A673 (cell line): ENCODE measurements at places on chromosomes 4 and X. TPM values are rescaled to one million over a fixed set of nuclear protein-coding genes. Genes with fewer than 3 reads are reported as not detected.

DCTD gene
- 65.9 and 72.7 TPM in 2 replicates for total RNA-seq

DNA sequence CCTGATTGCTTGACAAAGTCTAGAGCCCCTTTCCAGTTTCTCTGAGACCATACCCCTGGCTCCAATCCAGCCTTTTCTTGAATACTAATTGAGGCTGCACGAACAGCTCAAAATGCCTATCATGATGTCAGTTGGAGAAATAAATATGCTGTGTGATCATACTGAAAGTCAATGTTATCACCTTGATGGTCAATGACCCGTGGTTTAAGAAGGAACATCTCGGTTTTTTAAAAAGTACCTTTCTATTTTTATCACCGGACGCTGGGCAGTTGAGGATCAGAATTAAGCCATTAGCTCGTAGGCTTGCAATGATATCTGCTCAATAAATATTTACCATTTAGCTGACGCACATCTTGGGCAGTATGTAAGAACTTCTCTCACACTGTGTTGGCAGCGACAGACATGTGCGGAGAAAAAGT is 852 bp upstream of the WDR44 start:
- DNase-seq: no peak

MAGEA12 gene
- not detected in 2 replicates for total RNA-seq

- no peak for DNase-seq
These were observed 26.9 kb upstream of the TMPRSS11B start for GRCh38 chr4:68272380-68272779.

FRG1 gene
- total RNA-seq: 62.8 and 69.8 TPM in 2 replicates

GRCh38 chr4:147640331-147640730 is 23.1 kb downstream of the TMEM184C start:
- no peak for DNase-seq

DNA sequence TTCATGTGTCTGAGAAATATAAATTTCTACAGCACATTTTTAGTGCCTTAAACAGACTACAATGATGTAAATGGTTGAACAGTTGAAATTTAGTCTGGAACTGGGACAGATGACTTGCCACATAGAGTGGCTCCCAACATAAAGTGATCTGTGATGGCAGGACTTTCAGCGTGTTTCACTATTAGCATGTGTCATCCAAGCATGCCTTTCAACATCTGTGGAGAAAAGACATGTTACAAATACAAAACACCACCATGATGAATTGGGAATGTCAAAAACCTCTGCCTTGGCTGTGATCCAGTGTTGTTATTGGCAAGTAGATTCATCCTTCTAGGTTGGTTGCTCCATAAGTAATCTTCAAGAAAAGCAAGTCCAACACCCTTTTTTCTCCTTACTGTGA is 348.7 kb downstream of the MAPK10 start:
- peak; percentile 1 for DNase-seq

GRCh38 chr4:117515921-117516320 is 430.5 kb upstream of the TRAM1L1 start:
- no peak for DNase-seq

- no peak for DNase-seq
These were observed 1167.2 kb upstream of the PABPC4L start for GRCh38 chr4:135368831-135369230.

GRCh38 chr4:1992468-1993168 is 16.2 kb downstream of the NELFA start:
- no peak for DNase-seq

RHOXF2 gene
- total RNA-seq: not detected in 2 replicates

- peak; percentile 65 for DNase-seq
These were observed 72.4 kb downstream of the PALLD start for GRCh38 chr4:168569066-168569930.

DNA sequence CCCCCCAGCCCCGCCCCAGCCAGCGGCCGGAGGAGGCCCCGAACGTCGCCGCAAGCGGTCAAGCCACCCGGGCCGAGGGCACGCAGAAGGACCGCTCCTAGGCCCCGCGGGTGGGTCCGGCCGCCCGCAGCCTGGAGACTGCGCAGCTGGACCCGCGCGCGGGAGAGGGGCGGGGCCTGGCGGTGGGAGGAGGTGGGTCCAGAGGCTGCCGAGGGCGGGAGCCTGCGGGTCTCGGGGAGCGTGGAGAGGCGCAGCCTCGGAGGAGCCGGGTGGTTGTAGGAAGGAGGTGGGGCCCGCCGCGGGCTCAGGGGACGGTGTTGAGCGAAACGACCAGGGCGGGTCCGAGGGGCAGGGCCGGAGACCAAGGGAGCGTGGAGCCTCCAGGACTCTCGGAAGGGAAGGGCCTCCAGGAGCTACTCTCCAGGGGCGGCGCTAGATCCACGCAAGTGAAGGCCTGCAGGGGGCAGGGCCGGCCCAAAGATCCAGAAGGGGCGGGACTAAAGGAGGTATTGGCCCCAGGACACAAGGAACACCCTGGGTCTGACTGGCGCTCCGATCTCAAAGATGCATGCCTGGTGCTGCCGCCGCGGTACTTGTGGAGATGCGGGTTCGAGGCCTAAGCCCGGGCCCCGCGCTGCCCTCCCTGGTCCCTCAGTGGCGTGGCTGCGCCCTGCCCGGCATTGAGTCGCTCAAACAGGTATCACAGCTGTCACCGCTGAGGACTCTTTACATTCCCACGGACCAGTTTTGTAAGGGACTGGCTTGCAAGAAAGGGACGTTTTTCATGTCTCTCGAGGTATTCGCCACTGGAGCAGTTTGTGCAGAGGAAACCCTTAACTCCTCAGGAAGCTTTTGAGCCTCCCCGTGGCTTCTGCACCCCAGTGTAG is 5.9 kb downstream of the TIMM17B start:
- peak; percentile 91 for DNase-seq

- DNase-seq: no peak
These were observed 295.2 kb upstream of the IGFBP7 start for GRCh38 chr4:57405359-57405758.

DNA sequence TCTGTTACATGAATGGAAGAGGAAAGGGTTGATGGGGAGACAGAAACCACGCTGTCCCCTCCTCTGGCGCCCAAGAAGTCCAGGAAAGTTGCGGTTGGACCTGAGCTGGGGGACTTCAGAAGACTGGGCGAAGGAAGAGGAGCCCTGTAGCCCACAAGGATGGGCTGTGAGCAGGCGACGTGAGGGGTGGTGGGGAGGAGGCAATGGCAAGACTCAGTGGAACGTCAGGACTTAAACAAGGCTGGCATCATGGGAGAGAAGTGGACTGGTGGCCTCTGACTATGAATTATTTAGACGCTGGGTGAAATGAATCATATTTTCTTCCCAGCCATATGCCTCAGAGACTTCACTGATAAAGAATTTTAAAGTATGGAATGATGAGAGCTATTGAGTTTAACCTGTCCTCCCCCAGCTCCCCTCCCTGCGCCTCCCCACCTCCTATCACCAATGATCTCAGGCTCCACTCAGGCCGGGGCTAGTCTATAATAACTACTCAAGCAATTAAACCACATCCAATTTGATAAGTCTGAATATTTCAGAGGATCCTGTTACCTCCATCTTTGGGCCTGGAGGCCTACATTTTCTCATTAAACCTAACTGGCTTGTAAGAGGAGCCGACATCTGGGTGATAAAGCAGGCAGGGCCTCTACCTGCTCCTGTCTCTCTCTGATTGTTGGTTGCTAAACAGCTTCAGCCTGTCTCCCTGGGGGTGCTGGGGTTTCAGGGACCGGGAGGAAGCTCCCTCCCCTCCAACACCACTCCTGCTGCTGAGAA is 63.6 kb downstream of the SMIM20 start:
- no peak for DNase-seq

GRCh38 chr4:181424362-181425016 is 818.7 kb upstream of the TENM3 start:
- no peak for DNase-seq

- peak; percentile 23 for DNase-seq
These were observed 24.6 kb upstream of the ARMCX4 start for GRCh38 chrX:101460669-101461068.

DNA sequence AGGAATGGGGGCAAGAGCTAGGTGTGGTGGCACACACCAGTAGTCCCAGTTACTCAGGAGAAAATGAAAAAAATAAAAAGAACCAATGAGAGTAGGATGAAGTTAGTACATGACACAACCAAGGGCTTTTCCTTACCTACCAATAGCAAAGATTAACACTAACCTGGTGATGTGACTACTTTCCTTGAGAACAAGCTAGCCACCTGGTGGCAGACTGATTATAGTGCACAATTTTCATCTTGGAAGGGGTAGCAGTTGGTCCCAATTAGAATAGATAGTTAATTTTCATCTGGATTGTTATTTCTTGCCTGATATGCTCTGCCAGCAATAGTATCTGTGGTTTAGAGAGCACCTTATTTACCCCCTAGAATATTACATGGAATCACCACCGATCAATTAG is 1216.8 kb upstream of the PABPC4L start:
- peak; percentile 19 for DNase-seq

- DNase-seq: no peak
These were observed 128.6 kb downstream of the SLC39A8 start for GRCh38 chr4:102216666-102217065.

GRCh38 chr4:89519771-89520320 is 212.2 kb upstream of the GPRIN3 start:
- DNase-seq: no peak

DNA sequence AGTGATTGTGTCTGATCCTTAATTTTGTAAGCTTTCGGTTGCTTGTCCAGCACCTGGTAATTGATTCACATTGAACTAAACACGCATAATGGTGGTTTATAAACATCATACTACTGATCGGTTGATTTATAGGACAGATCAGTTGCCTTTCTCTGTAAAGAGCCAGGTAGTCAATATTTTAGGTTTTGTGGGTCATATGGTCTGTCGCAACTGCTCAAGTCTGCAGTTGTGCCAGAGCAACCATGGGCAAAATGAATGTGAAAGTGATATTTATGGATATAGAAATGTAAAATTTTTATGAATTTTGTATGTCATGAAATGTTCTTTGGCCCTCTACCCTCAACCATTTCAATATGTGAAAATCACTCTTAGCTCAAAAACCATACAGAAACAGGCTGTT is 8.9 kb downstream of the JADE1 start:
- DNase-seq: no peak

SPANXA2 gene
- total RNA-seq: not detected in 2 replicates

DNA sequence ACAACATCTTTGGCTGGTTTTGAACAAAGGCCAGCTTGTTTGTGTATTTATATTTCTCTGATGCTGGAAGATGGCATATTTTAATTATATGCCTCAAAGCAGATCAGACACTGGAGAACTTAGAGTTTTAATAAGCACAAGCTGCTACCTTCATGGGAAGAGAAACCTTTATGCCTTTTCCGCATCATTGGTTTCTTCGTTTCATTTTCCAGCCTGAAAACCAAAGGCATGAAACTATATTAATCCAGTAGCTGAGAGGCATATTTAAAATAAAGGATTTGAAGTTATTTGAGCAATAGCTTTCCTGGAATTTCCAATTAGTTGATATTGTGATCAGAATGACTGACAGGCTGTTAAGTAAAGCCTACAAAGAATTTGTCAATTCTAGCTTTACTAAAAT is 141.0 kb downstream of the ARHGAP24 start:
- no peak for DNase-seq

GRCh38 chrX:73913580-73913979 is 350.6 kb downstream of the CHIC1 start:
- DNase-seq: peak; percentile 20

GRCh38 chrX:130878350-130879341 is 24.4 kb downstream of the ENOX2 start:
- DNase-seq: no peak

GRCh38 chr4:6123116-6123515 is 77.2 kb downstream of the JAKMIP1 start:
- no peak for DNase-seq

DNA sequence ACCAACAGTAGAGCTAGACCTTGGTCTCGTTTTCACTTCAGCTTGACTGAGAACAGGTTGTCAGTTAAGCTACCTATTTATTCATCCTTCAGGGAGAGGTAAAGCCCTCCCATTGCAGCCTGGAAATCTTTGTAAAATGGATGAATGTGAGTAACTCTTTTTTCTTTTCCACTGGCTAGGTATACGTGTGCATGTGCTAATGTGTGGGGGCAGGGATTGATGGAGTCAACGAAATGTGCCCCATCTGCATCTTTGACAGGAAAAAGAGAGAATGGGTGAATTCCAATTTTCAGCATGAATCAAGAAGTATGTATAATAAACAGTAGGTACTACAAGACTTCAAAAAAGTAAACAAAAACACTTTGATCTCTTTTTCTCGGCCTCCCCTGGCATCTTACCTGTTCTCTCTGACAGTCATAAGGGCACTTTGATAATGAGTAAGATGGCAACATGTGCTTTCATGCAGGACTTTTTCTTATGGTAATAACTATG is at the start of gene IL21:
IL21 (minus strand) TSS at position 51 of the 492 bp plus-strand sequence. CDS start 55 bp downstream, outside the sequence.
- no peak for DNase-seq

- DNase-seq: no peak
These were observed 316.2 kb downstream of the GPAT3 start for GRCh38 chr4:83852085-83852451.

GRCh38 chr4:78683352-78683751 is 92.8 kb upstream of the BMP2K start:
- DNase-seq: no peak

ITM2A gene
- 835 and 839 TPM in 2 replicates for total RNA-seq

FHDC1 gene
- total RNA-seq: 0.26 and 0.39 TPM in 2 replicates

PRSS12 gene
- total RNA-seq: 3.1 and 4.7 TPM in 2 replicates

DNA sequence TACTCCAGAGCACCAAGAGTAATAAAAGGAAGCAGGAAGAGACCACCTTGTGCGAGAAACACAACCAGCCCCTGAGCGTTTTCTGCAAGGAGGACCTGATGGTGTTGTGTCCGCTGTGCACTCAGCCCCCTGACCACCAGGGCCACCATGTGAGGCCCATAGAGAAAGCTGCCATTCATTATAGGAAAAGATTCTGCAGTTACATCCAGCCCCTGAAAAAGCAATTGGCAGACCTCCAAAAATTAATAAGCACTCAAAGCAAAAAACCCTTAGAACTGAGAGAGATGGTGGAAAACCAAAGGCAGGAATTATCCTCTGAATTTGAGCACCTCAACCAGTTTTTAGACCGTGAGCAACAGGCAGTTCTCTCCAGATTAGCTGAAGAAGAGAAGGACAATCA is 5.7 kb downstream of the TRIM75 start:
- DNase-seq: peak; percentile 24

GRCh38 chr4:134024251-134024650 is 177.3 kb downstream of the PABPC4L start:
- peak; percentile 43 for DNase-seq

PRR32 gene
- not detected in 2 replicates for total RNA-seq

UGT2B17 gene
- not detected in 2 replicates for total RNA-seq

DNA sequence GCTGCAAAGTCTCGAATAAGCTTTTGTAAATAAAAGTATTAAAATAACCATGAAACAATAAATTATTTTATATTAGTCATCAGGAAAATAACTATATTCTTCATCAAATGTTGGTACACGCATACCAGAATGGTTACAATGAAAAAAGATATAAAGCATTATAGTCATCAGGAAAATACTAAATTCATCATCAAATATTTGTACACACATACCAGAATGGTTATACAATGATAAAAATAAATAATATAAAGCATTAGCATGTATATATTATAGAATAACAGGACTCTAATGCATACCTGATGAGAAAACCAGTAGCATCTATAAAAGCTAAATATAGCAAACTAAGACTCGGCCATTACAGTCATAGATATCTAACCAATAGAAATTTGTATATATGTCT is 202.9 kb downstream of the TRAM1L1 start:
- no peak for DNase-seq
